GM13976 (cell line): ENCODE measurements at places on chromosomes 7 and 10.

GRCh38 chr7:46754140-46754720 lies 827.7 kb downstream of the TNS3 start:
- no peak for DNase-seq

DNA sequence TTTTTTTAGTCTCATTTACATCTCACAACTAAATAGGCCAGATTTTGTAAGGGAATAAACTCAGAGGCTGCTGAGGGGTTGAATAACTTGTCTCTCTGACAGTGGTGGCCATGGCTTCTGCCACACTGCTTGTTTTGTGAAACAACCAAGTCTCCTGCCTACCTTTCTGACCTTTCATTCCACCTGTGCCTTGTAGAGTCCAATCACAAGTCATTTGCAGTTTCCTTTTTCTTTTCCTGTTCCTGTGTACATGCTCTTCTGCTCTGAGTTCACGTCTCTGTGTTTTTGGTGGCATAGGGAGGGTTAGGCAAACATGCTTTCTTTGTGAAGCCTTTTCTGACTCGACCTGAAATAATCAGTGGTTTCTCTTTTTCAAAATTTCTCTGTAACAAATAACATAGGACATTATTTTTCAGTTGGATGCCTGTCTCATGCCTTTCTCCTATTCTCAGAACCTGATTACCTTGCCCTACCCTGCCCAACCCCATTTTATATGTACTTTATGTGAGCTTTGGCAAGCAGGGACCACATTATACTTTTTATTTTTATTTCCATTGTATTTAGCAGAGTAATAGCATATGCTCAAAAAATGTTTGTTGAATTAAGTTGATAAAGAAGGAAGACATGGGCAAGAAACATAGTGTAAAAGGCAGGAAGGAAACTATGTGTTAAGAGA lies 81.7 kb downstream of the HDAC9 start:
- no peak for DNase-seq

DNA sequence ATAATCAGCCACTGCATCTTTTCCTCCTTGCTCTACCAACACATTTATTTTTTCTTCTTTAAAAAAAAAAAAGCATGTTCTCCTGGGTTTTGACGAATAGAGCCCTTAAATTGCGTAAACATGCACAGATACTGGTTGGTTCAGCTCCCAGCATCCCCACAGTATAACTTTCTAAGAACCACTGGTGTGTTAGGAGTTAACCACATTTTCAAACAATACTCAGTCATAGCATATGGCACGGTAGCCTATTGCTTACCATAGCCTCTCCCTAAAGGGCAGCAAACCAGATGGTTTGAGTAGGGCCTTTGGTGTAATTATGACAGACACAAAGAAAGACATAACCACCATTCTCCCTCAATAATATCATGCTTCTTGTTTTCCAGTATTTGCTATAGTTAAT lies 145.0 kb downstream of the LRRC4 start:
- DNase-seq: no peak

- DNase-seq: no peak
Observed at GRCh38 chr10:20892011-20892585, 5.0 kb downstream of the NEBL start.

- DNase-seq: peak; percentile 83
Observed at GRCh38 chr7:101410743-101411507, 48.2 kb downstream of the COL26A1 start.

DNA sequence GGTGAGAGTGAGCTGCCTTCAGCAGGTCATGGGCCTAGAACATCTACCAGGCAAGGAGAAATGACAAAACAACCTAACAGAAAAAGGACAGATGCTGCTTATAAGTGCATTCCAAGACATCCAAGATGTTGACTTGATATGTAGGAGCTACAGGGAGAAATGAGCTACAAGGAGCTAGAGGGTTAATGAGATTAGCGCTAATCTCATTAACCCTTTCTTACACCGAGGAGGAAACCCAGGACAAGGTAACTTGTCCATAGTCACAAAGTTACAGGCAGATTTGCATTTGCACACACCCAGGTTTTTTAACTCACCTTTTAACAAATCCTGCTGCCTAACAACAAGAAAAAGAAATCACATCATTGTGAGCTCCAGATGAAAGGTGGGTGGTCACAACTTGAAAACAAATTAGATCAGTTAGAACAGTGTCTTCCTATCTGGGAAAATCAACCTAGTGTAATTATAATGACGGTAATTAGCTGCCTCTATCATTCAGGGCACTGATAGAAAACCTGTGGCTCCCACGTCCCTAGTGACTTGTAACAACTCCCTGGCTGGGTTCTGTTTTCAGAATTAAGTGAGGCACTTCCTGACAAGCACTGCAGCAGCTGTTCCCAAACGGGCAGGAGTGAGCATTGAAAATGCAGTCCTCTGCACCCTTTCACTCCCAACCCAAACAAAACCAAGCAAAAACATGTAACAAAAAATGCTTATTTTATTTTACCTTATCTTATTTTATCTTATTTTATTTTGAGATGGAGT lies 5.7 kb downstream of the KIAA1549 start:
- no peak for DNase-seq

DNA sequence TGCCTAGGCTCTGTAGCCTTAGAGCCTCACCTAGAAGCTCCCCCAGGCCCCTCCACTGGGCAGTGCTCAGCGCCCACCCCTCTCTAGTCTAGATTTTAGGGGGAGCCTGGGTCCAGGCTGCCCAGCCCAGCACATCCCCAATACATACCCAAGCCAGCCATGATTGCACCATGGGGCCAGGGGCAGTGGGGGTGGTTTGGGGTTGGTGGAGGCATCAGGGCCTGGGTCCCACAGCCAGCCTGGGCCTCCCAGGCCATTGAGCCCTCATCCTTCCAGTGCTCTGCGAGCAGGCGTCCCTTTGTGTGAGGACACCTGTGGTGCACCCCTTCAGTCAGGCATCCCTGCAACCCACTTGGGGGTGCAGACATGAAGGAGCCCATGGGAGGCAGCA lies 76.9 kb upstream of the RET start:
- DNase-seq: no peak

DNA sequence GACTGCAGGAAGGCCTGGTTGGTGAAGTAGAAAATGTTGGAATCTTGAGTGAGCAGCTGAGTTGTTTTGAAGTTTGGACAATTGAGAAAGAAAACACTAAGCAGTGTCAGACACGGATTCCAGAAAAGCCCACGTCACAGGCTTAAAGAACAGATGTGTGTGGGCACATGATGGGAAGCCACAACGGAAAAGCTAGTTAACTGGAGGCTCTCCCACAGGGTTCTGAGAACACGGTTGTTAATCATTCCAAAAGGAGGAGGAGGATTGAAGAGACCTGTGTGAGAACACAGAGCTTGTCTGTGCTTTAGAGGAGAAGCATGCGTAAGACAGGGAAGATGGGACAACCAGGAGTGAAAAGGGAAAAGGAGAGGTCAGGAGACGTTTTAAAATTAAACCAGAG lies 42.6 kb downstream of the SHH start:
- no peak for DNase-seq

GRCh38 chr10:90722832-90723231 lies 135.0 kb downstream of the HTR7 start:
- DNase-seq: no peak

DNA sequence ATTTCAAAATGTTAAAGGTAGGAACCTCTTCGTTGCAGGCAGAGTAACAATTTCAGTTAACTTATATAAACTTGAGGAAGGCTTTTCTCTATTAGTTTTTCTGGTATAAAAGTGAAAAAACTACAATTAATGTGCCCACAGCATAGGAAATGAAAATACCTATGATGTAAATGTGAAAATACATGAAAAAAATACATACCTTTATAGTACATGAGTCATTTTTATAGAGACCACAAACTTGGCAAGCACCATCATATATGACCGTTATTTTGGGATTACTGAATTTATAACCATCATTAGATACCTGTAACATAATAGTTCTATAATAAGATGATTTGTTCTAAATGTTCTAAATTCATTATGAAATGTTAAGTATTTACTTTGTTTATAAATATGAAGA lies 42.7 kb downstream of the VWDE start:
- DNase-seq: no peak

- DNase-seq: no peak
Observed at GRCh38 chr10:113044016-113044755, 94.1 kb downstream of the TCF7L2 start.

- no peak for DNase-seq
Observed at GRCh38 chr7:3767917-3768777, 467.1 kb downstream of the SDK1 start.

GRCh38 chr10:129419397-129419796 lies 47.6 kb upstream of the MGMT start:
- no peak for DNase-seq

- DNase-seq: no peak
Observed at GRCh38 chr10:102646610-102647442, 2.5 kb downstream of the TRIM8 start.

GRCh38 chr7:138663725-138664710 lies 37.1 kb downstream of the SVOPL start:
- DNase-seq: no peak

DNA sequence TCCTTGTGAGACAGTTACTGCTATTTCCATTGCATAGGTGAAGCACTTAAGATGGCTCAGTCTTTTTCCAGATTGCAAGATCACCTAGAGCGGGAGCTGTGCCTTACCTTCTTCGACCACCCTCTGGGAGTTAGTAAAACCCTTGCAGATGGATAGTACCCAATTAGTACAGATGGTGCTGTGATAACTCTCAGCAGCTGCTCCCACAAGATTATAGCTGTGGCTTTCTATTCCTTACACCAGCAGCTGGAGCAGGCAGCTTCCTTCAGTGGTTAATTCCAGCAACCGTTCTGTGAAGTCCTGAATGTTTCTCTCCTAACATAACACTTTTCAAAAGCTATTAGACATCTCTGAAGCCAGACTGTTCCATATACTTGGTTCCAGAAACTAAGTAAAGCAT lies 796.8 kb downstream of the XPNPEP1 start:
- DNase-seq: no peak

DNA sequence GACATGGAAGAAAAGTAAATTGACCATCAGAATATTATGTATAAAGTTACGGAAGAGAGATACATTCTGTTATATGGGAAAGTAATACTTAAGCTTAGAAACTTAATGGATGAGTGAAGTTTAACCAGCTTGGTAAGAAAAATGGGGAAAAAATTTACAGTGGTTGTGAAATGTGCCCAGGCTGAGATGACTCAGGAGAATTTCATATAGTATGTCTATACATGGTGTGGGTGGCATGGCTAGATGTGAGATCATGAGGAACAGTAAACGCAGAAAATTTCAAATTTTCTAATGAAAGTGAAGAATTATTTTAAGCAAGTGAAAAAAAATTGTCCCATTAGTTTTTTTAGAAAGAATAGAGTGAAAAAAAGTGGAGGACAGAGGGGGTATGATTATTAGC lies 552.5 kb upstream of the SORCS1 start:
- no peak for DNase-seq

DNA sequence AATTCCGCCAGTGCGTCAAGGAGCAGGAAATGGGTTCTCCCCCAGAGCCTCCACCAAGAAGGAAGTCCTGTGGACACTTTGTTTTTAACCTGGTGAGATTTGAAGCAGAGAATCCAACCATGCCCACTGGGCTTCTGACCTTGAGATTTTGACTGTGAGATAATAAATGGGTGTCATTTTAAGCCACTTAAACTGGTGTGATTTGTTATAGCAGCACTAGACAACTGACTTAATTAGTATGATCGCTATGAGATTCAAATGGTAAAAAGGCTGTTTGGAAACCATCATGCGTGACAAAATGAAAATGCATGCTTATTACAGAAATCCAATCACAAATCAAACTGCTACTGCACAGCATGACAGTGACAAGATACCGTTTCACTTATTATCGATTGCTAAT lies 98.0 kb downstream of the ADAM12 start:
- no peak for DNase-seq
